Gastroesophageal sphincter (tissue), 4 donors: ENCODE measurements at places on chromosomes 12 and 14. TPM values are rescaled to one million over a fixed set of nuclear protein-coding genes. Genes with fewer than 3 reads are reported as not detected.

Gene DEPDC4
- not detected for total RNA-seq

DNA sequence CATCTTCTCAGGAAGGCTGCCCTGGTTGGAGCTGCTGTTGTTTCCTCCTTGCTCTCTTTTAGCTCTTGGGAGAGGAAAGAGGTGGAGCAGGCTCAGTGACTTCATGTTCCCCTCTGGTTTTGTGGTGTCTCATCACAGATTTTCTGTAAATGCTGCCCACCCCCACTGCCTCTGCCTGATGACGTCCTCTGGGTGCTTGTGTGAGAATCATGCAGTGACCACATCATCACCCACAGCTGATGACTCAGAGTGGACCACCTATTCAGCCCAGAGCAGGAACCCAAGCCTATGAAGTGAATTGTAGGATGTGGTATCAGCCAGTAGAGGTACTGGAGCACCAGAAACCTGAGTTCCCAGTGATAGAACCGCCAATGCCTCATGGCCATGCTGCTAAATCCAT lies at the start of gene GZMB:
TSS of gene GZMB (minus strand) at position 33 of the 400 bp plus-strand sequence. CDS start at position 3, 30 bp downstream.
- no peak for ATAC-seq

Gene TMEM120B
- total RNA-seq, result 7.6 TPM

DNA sequence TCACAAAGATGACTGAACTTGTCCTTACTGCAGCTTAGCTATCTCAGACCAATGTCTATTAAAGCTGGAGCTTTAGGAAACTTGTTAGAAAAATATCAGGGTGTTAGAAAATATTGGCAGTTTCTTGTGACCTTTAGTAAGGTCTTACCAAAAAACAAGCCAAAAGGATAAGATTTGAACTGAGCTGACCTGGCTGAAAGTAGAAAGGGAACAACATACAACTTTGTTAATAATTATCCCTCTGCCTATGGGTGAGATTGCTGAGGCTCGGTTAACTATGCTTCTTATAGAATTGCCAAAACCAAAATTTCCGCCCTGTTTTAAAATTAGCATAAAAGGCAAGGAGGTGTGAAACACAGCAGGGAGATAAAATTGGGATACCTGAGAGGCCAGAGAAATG lies 73.8 kb downstream of the DHRS2 start:
- ATAC-seq, result no peak

Gene C12orf56
- total RNA-seq, result not detected

Gene ABCC9
- total RNA-seq, result 73.9 TPM

GRCh38 chr12:109624467-109624866 lies 50.9 kb downstream of the MVK start:
- no peak for ATAC-seq

DNA sequence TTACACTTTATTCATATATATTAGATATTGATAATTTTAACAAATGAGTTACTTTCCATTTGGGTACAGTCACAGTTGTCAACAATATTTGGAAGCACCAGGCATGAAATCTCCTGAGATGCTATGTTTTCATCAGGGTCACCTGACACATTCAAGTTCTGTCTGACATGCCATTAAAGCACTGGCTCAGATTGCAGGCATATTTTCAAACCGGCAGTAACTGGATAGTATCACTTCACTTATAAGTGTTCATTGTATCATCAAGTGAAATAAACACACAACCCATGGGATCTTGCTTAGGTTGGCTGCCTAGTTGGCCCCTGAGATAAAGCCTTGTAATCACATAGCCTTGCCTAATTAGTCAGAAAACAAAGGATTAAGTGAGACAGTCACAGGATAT lies 4.8 kb downstream of the IFNG start:
- no peak for ATAC-seq

Gene ATP2B1
- total RNA-seq, result 33.3 TPM

Gene KRT5
- 4.6 TPM for total RNA-seq

DNA sequence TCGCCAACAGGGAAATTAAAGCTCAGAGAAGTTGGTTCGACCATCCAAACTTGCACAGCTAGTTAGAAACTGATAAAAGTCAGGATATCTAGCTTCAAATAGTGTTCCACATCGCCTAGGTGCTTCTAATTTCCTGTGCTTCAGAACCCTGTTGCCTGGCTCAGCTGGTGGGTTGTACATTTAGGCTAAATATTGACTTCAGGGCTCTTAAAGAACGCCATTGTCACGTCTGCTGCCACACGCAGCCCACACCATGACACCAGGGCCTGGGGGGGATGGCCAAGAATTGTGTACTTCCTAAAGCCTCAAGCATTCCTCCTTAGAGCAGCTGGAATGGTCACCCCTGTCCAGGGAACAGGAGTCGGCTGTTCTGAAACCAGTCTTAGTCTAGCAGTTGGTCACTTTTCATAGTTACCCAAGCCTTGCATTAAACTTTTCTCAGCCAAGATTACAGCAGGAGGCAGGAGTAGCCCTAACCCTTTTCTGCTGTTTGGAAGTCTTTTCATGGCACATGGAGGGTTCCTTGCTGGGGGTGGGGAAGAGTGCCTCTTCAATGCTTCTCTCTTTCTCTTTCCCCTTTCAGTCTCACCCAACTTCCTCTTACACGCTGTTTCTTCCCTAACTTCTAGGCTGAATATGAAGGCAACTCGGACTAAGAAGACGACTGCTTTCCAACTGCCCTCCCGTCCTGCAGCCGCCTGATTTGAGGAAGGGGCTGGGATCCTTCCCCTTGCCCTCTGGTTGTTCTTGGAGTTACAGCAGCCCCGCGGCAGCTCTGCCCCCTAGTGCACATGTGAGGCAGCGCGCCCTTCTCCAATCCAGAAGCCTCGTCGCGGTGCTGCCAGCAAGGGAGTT lies 17.1 kb downstream of the FOS start:
- ATAC-seq, result peak; percentile 22

- ATAC-seq, result peak; percentile 58
Observed at GRCh38 chr12:6961695-6962284, 8.7 kb downstream of the PHB2 start.

Gene DUSP6
- total RNA-seq, result 52.8 TPM

GRCh38 chr12:121857322-121858246 lies 1.1 kb downstream of the HPD start:
- no peak for ATAC-seq

DNA sequence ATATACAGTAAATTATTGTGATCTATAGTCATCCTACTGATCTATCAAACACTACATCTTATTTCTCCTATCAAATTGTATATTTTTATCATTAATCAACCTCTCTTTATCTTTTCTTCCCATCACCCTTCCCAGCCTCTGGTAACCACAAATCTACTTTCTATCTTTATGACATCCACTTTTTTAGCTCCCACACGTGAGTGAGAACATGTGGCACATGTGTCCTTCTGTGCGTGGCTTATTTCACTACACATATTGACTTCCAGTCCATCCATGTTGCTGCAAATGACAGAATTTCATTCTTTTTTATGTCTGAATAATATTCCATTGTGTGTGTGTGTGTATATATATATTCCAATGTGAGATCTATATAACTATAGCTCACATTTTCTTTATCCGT lies 67.8 kb upstream of the TBX5 start:
- no peak for ATAC-seq

Gene ASCL1
- not detected for total RNA-seq

- ATAC-seq, result no peak
Observed at GRCh38 chr14:25150934-25151790, 101.2 kb upstream of the STXBP6 start.

DNA sequence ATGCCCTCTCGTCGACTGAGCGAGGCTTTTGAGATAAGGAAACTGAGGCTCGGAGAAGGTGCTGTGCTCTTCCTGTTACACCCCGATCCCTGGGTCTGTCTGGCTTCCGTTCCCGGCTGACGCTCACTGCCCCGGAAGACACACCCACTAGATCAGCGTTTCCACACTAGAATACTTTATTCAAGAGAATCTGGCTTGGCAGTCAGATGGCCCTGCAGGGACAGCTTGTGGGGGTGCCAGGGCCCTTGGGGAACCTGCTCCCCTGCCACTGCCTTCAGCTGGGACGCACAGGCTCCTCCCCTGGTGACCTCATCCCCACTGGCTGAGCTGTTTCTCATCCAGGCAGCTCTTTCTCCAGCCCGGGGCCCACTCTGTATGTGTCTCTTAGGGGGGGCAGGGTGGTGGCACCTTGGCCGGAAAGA lies 13.7 kb downstream of the PGF start:
- peak; percentile 34 for ATAC-seq

DNA sequence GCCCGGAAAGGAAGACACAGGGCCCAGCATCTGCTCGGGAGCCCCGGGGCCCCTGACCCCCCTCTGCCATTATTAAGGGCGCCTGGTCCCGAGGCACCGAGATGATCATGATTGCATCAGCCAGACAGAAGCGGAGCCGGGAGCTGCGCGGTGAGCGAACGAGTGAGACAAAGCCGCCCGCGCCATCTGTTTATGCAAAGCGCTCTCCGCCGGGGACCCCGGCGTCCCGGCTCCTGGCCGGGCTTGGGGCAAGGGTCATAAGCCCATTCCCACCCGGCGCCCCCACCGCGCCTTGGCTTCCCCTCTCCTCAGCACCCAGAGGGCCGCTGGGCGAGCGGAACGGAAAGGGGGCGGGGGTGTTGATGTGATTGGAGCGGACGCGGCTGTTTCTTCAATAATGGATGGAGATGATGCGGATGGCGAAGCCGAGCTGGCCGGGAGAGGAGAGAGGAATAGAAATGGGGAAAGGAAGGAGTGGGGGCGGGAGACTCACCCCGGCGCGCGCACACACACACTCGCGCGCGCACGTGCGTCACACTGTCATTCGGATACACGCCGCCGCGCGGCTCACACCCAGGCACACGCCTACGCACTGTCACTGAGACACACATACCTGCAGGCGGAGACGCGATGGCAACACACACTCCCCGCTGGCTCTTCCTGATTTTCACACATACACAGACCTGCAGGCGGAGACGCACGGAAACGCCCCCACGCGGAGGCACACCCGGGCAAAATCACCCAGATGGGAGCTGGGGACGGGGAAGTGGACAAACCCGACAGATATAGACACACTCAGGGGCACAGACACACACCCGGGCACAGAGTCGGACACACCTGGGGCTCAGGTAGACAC lies 10.7 kb downstream of the STAC3 start:
- ATAC-seq, result peak; percentile 4

Gene KRT72
- not detected for total RNA-seq

Gene WDR20
- 32.8 TPM for total RNA-seq

Gene MYBPC1
- total RNA-seq, result not detected

DNA sequence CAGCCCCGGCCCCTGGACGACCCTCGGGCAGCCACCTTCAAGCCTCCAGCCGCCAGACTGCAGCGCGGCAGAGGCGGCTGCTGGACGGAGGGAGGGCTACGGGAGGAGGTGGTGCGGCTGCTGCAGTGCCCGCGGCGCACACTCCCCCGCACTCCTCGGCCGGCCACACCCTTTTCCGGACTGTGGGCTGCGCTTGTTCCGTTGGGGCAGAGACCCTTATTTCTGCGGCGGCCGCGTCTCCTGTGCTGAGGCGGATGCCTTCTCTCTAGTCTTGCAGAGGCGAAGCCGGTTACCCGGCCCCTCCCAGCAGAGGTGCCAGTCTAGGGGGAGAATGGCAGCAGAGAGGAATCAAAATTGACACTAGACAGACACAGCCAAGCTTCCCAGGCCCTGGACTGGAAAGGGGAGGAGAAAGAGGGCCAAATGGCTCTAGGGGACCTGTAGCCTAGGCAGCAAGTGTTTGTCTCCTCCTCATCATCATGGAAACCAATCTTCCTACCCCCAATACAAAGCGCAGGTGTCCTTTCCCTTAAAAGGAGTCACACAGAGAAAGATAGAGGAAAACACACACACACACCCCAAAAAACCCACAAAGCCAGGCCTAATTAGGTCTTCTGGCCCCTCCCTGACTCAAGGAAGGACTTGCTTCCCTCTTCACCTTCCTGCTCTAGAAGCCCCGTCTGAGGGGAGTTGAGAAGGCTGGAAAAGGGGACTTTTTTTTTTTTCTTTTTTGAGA lies 1.3 kb downstream of the ESYT1 start:
- ATAC-seq, result no peak

Gene RBP5
- total RNA-seq, result not detected
